Transverse colon (tissue), 4 donors: ENCODE measurements at places on chromosomes 2 and 18.

- no peak for DNase-seq
These were observed 403.8 kb upstream of the ID2 start for GRCh38 chr2:8277921-8278571.

- DNase-seq: no peak
These were observed 1.3 kb downstream of the PIAS2 start for GRCh38 chr18:46915800-46916550.

DNA sequence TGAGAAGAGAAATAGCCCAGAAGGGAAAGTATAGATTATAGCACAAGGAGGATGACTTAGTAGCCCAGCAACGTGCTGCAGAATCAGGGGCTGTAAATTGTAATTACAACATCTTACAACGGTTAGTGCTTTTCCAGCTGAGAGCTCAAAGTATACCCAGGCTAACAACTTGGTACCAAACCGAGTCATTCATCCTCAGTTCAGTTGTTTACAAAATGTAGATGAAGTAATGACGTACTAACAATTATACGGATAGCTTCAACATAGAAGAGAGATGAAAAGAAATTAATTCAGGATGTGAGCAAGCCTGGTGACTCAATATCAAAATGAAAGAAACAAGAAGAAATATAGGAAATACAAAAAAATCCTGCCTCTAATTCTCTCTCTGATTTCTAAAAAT is 99.2 kb downstream of the DYNAP start:
- DNase-seq: no peak

DNA sequence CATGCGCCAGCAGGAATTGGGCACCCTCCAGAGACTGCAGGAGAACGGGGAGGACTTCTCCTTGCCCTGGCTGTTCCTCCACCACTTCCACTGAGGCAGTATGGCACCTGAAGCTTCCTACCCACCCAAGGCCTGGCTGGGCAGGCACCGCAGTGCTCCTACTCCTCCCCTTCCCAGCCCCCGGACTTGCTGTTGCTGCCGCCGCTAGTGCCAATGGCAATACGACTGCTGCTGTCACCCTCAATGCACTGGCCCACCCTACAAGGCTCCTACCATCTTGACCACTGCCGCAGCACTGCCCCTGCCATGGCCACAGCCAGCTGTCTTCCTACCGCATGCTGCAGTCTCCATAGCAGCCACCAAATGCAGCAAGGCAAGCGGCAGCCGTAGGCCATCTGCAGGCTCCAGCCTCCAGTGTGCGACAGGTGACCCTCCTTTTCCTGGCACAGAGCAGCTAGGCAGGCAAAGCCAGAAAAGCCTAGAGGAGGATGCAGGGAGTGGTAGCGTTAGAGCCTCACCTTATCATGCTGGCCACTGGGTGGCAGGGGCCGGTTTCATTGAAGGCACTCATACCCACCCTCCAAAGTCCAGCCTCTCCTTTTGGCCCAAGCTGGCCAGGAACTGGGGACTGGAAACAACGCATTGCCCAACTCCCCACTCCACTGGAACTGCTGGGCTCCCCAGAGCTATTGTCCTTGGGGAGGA is 47.4 kb upstream of the ANKRD62 start:
- DNase-seq: no peak

DNA sequence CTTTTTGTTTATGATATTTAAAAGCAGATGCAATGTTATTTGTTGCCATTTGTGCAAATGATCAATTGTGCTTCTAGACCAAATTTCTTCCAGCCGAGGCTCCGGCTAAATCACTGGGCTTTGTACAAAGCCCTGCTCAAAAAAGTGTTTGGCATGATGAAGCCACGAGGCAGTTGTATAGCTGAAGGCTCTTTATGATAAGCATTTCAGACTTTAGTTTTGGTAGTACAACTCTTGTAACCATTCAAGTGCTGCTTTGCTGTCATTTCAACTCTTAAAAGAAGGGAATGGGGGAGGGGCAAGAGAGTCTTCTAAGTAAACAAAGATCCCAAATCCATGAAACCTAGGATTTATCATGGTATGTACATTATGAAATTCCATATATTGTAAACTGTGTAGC is 3.3 kb upstream of the ZNF532 start:
- DNase-seq: no peak
